SJCRH30 (cell line): ENCODE measurements at places on chromosomes 12 and 14. TPM values are rescaled to one million over a fixed set of nuclear protein-coding genes. Genes with fewer than 3 reads are reported as not detected.

The BORCS5 gene
- total RNA-seq = 3.6 and 5.2 TPM in 2 replicates

The AHSA1 gene
- 146 and 152 TPM in 2 replicates for total RNA-seq

The JKAMP gene
- 55.7 and 65.0 TPM in 2 replicates for total RNA-seq

The SLC8A3 gene
- total RNA-seq = 15.9 and 17.2 TPM in 2 replicates

The GLS2 gene
- total RNA-seq = not detected in 2 replicates

The PRPH gene
- 1.7 and 3.9 TPM in 2 replicates for total RNA-seq

The GLI1 gene
- total RNA-seq = 171 and 174 TPM in 2 replicates

The GALNT6 gene
- 0.08 and 0.10 TPM in 2 replicates for total RNA-seq

The SLC25A47 gene
- 0.08 TPM in 1 of 2 replicates, not detected in the other for total RNA-seq

The SLC38A6 gene
- total RNA-seq = 50.2 and 63.0 TPM in 2 replicates

The SERPINA1 gene
- 0.08 TPM in 1 of 2 replicates, not detected in the other for total RNA-seq

The AMIGO2 gene
- 4.3 and 4.4 TPM in 2 replicates for total RNA-seq

The HOXC11 gene
- total RNA-seq = 1.1 and 1.2 TPM in 2 replicates

The C12orf50 gene
- 0.28 TPM in 1 of 2 replicates, not detected in the other for total RNA-seq

The FGF23 gene
- 0.02 TPM in 1 of 2 replicates, not detected in the other for total RNA-seq

The RHEBL1 gene
- total RNA-seq = 8.8 and 9.0 TPM in 2 replicates

The TESPA1 gene
- not detected in 2 replicates for total RNA-seq

The TPH2 gene
- total RNA-seq = not detected in 2 replicates

The ACOT6 gene
- not detected in 2 replicates for total RNA-seq

The TEX52 gene
- total RNA-seq = 0.20 TPM in 1 of 2 replicates, not detected in the other

The PAWR gene
- 22.5 and 24.9 TPM in 2 replicates for total RNA-seq

The FIGNL2 gene
- 0.02 TPM in 1 of 2 replicates, not detected in the other for total RNA-seq

The BATF gene
- not detected in 2 replicates for total RNA-seq

The GRIP1 gene
- total RNA-seq = 8.2 and 8.8 TPM in 2 replicates

The POLE2 gene
- 52.0 and 53.4 TPM in 2 replicates for total RNA-seq

The C14orf39 gene
- total RNA-seq = 0.86 and 1.9 TPM in 2 replicates

The OR10G3 gene
- not detected in 2 replicates for total RNA-seq

The GPRC5D gene
- not detected in 2 replicates for total RNA-seq

The KCNC2 gene
- total RNA-seq = not detected in 2 replicates

The SYNDIG1L gene
- total RNA-seq = not detected in 2 replicates

The LPAR5 gene
- total RNA-seq = not detected in 2 replicates

The RTL1 gene
- total RNA-seq = 0.08 and 0.34 TPM in 2 replicates

The NT5DC3 gene
- total RNA-seq = 13.2 and 14.8 TPM in 2 replicates

The AREL1 gene
- total RNA-seq = 34.3 TPM in 2 replicates

The ANHX gene
- not detected in 2 replicates for total RNA-seq

The MYL6B gene
- 199 and 208 TPM in 2 replicates for total RNA-seq

The ASCL1 gene
- total RNA-seq = not detected in 2 replicates
